ENCODE measurements at places on chromosomes 6 and 20. TPM values are rescaled to one million over a fixed set of nuclear protein-coding genes. Genes with fewer than 3 reads are reported as not detected.

Gene ARMH2
- not detected for total RNA-seq

Gene LPIN3
- 2.9 TPM for total RNA-seq

DNA sequence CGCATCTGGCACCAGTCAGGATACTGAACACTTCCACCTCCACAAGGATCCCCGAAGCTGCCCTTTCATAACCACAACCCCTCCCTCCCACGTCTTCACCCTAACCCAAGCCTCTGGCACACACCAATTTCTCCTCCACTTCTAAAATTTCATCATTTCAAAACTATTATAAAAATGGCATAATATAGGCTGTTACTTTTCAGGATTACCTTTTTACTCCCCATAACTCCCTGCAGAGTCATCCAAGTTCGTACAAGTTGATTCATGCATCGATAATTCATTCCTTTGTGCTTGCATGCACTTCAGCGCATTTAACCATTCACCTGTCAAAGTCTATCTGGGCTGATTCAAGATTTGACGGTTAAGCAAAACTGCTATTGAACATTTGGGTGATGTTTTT, 30.6 kb upstream of the LY86 start:
- H3K27me3 ChIP-seq, result peaks cover 21% of the 10 kb centered on the region
- no peaks in the 10 kb centered on the region for H3K4me1 ChIP-seq
- no peak for DNase-seq
- no peak overlapping the region for H3K4me3 ChIP-seq
- no peak overlapping the region for H3K27ac ChIP-seq

GRCh38 chr6:89542081-89542857, 96.3 kb downstream of the LYRM2 start:
- no peaks in the 10 kb centered on the region for H3K36me3 ChIP-seq
- H3K27me3 ChIP-seq, result peaks cover 5% of the 10 kb centered on the region
- no peak for DNase-seq
- H3K4me1 ChIP-seq, result no peaks in the 10 kb centered on the region
- H3K4me3 ChIP-seq, result no peak overlapping the region

DNA sequence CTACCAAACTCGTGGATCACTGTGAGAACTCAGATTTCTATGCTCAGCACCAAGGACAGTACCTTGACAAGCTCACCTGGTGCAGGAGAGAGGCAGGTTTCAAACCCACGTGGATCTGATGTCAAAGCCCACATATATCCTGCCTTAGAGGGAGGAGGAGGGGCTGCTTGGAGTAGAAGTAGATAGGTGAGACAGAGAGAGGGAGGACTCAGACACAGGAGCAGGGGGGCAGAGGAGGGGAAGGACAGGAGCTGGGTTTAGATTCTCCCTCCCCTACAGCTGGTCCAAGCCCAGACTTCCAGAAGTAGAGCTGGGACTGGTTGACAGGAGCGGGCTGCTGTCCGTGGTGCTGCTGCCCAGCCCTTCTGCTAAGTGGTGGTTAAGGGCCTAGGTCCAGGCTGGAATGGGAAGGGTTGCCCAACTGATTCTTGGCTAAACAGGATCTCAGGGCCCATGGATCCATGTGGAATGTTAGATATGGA, 77.5 kb downstream of the CDH22 start:
- no peak overlapping the region for H3K27ac ChIP-seq
- no peaks in the 10 kb centered on the region for H3K4me1 ChIP-seq
- no peaks in the 10 kb centered on the region for H3K36me3 ChIP-seq
- H3K27me3 ChIP-seq, result peaks cover 6% of the 10 kb centered on the region
- no peak overlapping the region for H3K4me3 ChIP-seq
- DNase-seq, result no peak

Data from osteocyte (in vitro differentiated cells).